ENCODE measurements at places on chromosomes 6 and 20.
A peak's percentile ranks its signal among the peaks of the same experiment; 100 is the strongest.

GRCh38 chr6:36643977-36644376 lies 34.5 kb upstream of the CDKN1A start:
- DNase-seq, result no peak

- DNase-seq, result no peak
Measured at GRCh38 chr6:93678841-93679454, 259.6 kb upstream of the EPHA7 start.

- no peak for DNase-seq
Measured at GRCh38 chr6:147384737-147385710, 123.5 kb upstream of the SAMD5 start.

GRCh38 chr6:341914-342831 lies 49.4 kb upstream of the IRF4 start:
- no peak for DNase-seq

- no peak for DNase-seq
Measured at GRCh38 chr20:62186887-62187866, 4.3 kb downstream of the MTG2 start.

DNA sequence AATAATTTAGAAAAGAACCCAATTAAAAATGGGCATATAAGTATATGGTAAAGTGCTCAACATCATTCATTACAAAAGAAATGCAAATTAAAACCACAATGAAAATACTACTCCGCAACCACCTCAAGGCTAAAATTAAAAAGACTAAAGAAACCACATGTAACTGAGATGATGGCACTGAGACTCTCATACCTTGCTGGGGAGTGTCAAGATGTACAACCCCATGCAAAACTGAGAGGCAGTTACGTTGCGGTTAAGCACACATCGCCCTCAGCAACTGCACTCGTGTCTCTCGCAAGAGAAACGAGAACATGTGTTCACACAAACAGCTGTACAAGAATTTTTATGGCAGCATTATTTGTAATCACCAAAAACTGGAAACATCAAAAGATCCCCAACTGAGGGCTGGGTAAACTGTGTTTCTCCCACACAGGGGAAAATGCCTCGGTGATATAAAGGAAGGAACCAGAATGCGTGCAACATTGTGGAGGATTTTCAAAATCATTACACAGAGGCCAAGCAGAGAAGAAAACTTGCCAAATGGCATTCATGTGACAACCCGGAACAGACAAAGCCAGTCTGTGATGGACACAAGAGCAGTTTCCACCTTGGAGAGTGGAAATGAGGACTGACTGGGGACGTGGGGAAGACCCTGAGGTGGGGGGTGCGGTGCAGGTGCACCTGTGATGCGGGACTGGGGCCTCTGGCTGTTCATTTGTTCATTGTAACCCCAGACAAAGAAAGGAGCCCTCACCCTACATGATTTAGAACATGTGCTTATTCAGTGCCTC lies 144.9 kb downstream of the WDR27 start:
- no peak for DNase-seq

- peak; percentile 33 for DNase-seq
Measured at GRCh38 chr20:62952968-62953838, 694 bp downstream of the SLC17A9 start.

GRCh38 chr6:167077241-167077932 lies 45.5 kb upstream of the CCR6 start:
- DNase-seq, result no peak

GRCh38 chr6:10603219-10603618 lies 82.1 kb downstream of the GCNT2 start:
- DNase-seq, result no peak

DNA sequence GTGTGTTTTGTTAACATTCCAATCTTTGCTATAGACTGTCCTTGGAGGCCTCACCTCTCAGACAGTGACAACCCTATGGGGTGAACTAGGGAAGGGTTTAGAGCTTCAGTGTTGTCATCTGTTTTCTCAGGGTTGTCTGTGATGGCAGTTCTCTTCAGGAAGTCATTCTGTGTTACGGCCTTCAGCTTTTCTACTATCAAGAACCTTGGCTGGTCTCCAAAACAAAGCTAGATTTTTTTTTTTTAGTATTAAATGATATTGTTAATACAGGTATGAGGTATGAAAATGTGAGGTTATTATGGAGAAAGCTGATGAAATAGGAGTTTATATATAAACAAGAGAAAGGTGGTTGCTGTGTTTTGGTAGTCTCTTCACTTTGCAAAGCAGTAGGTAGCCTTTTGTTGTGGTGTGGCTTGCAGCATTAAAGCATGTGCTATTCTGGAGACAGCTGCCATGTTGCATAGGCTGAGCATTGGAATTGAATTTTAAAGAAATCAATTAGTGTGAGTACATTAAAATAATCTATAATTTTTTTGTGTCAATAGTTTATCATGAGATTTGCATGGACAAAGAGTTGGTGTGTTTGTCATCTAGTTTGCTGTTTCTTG lies 162.6 kb downstream of the CARMIL1 start:
- no peak for DNase-seq

GRCh38 chr6:303948-304558 lies 11.8 kb downstream of the DUSP22 start:
- no peak for DNase-seq

GRCh38 chr6:152981989-152982903 lies 595 bp downstream of the FBXO5 start:
- DNase-seq, result peak; percentile 54

GRCh38 chr6:36533321-36533720 lies 14.0 kb downstream of the STK38 start:
- DNase-seq, result no peak

DNA sequence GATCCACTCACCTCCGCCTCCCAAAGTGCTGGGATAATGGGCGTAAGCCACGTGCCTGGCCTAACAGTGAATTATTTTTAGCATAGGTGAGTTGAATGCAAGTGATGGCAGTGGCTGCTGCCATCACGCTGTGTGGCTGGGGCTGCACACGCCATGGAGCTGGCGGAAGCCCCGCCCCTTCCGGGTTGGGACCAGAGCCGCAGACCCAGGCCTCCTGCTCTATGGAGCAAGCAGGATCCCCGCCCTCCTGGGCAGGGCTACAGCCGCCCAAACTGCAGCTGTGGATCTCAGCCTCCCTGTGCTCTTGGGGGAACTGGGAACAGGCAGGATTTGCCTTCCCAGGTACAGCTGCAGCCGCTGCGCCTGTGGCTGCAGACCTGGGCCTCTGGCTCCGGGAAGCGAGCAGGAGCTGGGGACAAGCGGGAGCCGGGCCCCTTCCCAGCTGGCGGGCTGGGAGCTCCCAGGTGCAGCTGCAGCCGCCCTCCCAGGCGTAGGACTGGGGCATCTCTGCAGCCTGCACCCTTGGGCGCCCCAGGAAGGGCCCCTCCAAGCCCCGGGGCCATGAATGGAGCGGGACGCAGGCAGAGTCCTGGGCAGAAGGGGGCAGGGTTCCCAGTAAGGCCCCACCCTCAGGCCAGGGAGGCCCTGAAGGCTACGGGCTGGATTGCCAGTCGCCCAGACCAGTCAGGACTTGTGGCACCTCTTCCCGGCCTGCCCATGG lies 30.9 kb upstream of the SLA2 start:
- DNase-seq, result peak; percentile 33

DNA sequence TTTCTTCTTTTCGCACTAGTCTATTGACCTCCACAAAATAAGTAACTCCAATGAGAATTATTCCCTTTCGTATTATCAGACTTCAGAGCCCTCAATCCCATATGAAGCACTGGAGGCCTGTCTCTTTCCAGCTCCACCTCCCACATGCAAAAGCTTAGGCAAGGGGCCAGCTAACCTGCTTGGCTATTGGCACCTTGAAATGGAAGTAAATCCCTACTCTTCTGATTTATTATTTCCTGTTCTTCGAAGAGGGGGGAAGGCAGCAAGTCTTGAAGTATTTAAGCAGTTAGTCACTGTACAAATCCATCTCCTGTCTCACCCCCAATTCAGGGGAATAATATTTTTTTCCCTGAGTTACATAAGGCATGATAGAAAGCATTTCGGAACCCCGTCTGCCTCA lies 577.8 kb downstream of the MAFB start:
- DNase-seq, result no peak

DNA sequence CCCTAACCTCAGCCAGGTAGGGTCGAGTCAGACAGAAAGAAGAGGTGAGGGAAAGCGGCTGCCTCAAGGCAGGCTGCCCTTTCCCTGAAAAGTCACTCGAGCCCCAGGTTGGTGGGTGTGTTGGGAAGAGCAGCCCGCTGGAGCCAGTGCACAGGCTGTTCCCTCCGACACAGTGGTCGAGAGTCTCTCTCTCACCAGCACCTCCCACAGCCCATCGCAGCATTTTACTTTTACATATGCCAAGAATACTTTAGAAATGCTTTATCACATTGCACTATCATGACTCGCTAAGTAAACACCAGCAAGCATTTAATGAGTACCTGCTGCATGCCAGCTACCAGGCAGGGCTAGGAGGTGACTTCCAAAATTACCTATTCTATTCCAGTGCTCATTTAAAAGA lies 1.7 kb downstream of the PRPH2 start:
- DNase-seq, result no peak
